ENCODE measurements at places on chromosomes 12 and 14.

- DNase-seq: no peak
Measured at GRCh38 chr14:100786576-100787219, 39.2 kb upstream of the MEG3 start.

- DNase-seq: no peak
Measured at GRCh38 chr14:95265106-95266094, 54.3 kb downstream of the CLMN start.

DNA sequence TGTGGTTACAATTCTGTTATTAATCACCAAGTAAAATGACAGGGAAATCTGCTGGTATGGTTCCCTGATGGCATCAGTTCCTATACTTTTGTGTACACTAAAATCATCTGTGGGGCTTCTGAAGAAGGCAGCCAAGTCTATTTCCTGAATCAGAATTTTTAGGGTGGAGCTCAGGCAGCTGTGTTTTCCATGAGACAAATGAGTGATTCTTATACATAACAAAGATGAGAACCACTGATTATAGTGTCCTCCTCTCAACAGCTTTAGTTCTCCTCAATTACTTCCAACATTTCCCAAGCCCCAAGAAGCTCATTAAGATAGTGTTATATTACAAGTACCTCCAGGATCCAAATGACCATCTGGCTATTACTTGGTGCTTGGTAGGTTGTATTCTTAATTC, 64.5 kb upstream of the USP44 start:
- DNase-seq: no peak

GRCh38 chr12:49451468-49452259, 84.4 kb downstream of the SPATS2 start:
- DNase-seq: no peak
